Hepatocyte (in vitro differentiated cells): ENCODE measurements at places on chromosomes 13 and 19. TPM values are rescaled to one million over a fixed set of nuclear protein-coding genes. Genes with fewer than 3 reads are reported as not detected.
A peak's percentile ranks its signal among the peaks of the same experiment; 100 is the strongest.

RFXAP gene
- 3.1 and 5.8 TPM in 2 replicates for polyA plus RNA-seq

DNA sequence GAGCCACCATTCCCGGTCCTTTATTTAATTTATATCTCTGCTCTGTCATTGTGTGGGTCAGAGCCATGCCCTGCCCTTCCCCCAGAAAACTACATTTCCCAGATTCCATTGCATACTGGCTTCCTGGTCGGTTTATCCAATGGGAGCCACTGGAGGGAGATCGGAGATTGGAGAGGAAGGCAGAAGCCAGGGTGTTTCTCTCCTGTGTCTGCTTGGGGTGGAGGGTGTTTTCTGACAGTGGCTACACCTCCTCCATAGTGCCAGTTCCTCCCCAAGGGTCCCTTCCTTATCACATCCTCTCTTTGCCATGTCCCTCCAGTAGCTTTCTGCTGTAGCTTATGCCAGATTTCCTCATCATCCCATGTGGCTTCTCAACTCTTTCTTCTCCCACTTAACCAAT is 19.0 kb downstream of the OLFM2 start:
- peak; percentile 39 for DNase-seq

DNA sequence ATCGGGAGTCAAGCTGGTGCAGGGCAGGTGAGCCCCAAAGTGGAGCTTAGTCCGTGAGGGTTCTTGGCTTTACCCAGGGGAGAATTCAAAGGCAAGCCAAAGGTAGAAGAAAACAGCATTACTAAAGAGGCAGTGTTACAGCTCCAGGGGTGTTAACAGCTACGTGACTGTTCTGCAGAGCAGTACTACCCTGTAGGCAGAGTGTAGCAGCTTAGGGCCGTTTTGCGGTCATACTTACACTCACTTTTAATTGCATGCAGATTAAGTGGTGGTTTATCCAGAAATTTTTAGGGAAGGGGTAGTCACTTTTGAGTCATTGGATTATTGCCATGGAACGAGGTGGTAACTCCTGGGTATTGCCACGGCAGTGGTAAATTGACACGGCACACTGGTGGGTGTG is 482.2 kb downstream of the SLITRK5 start:
- DNase-seq: no peak

DNA sequence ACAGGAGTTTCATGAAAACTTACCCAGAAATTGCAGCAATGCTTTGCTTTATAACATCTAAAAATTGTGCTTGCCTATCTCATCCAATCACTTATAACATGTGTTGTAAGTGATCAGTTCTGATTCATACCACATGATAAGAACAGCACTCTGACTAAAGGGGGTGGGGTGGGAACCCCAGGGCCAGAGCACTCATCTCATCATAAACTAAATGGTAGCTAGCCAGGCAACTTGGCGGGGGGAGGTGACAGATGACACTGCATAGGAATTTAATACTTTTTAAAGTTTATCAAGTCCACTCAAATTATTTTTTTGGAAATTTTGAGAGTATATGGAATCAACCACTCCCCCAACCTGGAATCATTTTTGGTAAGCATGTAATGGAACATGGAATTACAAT is 42.1 kb downstream of the FOXO1 start:
- no peak for DNase-seq

- DNase-seq: no peak
Observed at GRCh38 chr19:47725759-47726401, 12.7 kb downstream of the EHD2 start.

DNA sequence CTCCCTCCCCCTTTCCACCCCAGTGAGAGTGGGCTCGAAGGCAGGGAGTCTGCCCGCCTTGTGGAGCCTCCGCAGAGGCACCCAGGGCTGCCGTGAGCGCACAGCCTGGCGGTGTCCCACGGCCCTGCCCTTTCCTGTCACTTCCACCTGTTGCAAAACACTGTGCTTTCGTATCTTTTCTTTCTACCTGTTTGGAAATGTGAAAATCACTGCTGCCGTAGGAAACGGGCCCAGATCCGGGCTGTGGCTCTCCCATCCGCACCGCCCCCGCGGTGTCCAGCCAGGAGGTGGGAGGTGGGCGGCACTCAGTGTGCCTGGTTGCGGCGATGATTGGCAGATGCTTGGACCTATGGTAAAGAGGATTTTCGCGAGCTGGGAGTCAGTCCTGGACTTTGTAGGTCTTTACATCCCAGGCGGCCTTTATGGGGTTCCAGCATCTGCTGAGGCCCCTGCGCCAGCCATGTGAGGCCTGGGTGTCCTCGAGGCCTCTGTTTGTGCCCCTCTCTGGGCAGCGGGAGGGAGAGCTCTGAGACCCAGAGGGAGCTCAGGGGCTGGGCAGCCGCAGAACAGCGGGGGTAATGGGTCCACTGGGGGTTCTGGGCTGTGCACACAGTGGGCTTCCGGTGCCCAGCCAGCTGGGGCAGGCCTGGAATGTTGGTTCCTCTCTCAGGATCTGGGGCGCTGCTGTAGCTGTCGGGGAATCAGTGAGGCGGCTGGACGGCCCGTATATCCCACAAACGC is 6.1 kb downstream of the STK11 start:
- DNase-seq: no peak
